ENCODE measurements at places on chromosomes 5 and 9.

DNA sequence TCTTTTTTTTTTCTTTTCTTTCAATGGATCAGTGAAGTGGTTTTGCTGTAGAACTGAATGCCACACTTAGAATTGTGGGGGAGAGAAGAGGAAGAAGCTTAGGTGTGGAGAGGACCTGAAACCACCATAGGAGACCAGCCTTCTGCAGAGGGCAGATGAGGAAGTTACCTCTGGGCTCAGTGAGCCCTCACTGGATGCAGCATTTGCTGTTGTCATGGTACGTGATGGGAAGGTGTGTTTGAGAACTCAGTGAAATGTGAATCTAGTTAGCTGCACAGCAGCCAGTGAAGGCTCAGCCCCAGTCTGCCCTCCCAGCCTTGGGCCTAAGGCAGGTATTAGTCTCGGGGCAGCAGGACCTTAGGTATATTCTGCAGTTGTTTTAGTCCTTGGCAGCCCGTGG, 17.5 kb downstream of the CYFIP2 start:
- no peak for DNase-seq

GRCh38 chr9:115261656-115262081, 143.7 kb upstream of the TNC start:
- DNase-seq: no peak

GRCh38 chr9:38172586-38172985, 103.6 kb upstream of the SHB start:
- DNase-seq: no peak

- DNase-seq: no peak
These were observed 1.7 kb upstream of the ARID3C start for GRCh38 chr9:34630402-34631154.

DNA sequence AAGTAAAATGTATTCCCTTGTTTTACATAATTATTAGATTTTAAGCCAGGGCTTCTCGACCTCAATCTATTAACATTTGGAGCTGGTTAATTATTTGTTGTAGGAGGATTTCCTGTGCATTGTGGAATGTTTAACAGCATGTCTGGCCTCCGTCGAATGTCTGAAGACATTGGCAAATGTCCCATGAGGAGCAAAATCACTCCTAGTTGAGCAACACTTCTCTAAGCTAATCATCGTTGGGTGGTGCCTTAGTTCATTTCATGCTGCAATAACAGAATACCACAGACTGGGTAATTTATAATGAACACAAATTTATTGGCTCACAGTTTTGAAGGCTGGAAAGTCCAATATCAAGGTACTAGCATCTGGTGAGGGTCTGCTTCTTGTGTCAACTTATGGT, 13.4 kb upstream of the VPS13A start:
- DNase-seq: no peak

DNA sequence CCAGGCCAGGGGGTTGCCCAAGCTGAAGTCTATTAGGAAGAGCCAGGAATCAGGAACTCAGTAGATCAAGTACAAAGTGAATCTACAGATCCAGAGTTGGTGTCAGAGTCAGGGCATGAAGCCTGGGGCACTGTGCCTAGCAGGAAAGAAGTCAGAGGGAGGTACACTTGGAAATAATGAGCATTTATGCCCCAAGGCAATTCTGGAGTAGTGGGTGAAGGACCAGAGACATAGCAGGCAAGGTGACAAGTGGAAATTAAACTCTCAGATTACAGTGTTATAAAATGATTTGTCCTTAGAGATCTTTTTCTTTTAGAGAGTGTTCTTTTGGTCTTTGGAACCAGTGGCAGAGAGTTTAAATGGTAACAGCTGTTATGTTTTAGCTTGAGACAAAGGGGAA, 138.0 kb downstream of the ADAMTSL1 start:
- no peak for DNase-seq

- no peak for DNase-seq
These were observed 814 bp downstream of the CCDC125 start for GRCh38 chr5:69331528-69332445.

DNA sequence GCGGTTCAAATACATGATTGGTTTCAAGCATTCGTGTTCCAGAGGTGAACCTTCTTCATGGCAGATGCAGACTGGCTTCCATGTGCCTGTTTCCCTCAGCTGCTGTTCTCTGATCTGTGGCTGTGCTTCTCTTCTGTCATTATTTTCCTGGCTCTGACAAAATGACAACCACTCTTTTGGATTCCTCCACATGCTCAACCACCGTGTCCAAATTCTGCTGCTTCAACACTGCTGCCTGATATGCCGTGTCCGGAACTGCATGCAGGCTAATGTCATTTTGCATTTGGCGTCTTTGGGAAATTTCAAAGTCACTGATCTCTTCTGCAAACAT, 368.7 kb upstream of the ZNF608 start:
- no peak for DNase-seq

DNA sequence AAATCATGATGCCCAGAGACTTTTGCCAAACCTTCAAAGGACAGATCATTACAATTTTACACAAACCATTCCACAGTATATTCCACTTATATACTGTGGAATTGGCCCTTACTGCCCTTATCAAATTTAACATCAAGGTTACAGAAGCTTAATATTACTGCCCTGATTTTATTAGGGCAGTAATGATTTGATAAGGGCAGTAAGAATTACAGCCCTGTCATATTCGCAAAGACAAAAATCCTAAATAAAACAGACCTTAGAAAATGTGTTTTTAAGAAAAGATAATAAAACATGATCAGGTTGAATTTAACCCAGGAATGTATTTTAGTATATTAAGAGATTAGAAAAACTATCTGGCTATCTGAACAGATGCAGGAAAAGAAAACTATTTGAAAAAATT, 7.7 kb upstream of the TMEM161B start:
- no peak for DNase-seq

DNA sequence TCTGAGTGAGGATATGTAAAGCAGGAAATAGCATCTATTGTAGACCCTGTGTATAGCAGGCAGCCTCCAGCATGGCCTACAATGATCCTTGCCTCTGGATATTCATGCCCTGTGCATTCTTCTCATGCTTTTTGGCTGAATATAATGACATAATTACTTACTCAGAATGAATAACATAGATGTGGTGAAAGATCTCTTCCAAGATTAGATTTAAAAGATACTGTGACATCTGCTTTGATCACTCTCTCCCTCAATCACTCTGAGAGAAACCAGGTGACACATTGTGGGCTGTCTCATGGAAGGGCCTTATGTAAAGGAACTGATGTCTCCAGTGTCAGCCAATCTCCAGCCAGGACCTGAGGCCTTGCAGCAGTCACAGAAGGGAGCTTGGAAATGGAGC, 376.7 kb downstream of the DNAH5 start:
- no peak for DNase-seq

DNA sequence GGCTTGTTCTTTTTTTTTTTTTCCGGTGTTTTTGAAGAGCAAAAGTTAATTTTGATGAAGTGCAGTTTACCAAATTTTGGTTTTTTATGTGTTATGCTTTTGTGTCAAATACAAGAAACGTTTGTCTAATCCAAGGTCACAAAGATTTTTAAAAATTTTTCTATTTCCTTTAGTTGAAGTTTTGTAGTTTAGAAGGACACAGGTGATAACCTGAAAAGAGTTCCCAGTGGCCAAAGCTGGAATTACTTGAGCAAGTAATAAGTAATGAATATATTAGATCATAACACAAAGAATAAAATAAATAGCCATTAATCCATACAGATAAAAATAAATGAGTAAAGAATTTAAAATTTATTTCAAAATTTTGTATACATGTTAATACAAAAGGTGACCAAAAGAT, 71.5 kb downstream of the FCHO2 start:
- no peak for DNase-seq

GRCh38 chr5:39624268-39624886, 199.6 kb upstream of the DAB2 start:
- no peak for DNase-seq

GRCh38 chr5:169424279-169424655, 123.3 kb upstream of the SLIT3 start:
- DNase-seq: no peak

DNA sequence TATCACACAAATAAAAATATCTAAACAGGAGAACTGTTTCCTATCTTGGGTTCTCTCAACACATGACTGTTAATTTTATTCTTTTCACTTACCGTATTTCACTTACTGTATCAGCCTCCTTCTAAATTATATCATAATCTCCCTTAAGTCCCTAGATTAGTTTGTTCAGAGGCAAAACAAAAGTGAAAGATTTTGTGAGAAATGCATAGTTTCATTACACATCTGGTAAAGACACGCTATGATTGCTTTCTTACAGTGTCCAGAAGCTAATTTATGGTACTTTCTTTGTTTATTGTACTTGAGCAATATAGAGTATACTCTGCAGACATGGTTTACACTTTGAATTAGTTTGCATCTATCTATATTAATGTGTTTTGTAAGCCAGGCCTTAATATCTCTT, 159.7 kb upstream of the TLX3 start:
- DNase-seq: no peak

DNA sequence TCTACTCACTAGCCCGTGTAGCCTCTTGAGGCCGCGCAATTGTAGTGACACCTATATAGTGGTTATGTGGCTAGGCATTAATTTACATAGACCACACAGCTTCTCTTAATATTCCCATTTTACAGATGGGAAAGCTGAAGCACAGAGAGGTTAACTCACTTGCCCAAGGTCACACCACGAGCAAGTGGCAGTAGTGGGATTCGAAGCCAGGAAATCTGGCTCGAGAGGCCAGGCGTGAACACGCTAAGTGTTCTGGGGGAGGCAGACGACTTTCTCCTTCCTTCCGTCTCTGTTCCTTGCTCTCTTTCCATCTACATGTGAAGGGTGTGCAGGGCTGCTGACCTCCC, 49.8 kb upstream of the IER5L start:
- no peak for DNase-seq

GRCh38 chr9:32579706-32580331, 6.9 kb upstream of the NDUFB6 start:
- DNase-seq: peak; percentile 56

DNA sequence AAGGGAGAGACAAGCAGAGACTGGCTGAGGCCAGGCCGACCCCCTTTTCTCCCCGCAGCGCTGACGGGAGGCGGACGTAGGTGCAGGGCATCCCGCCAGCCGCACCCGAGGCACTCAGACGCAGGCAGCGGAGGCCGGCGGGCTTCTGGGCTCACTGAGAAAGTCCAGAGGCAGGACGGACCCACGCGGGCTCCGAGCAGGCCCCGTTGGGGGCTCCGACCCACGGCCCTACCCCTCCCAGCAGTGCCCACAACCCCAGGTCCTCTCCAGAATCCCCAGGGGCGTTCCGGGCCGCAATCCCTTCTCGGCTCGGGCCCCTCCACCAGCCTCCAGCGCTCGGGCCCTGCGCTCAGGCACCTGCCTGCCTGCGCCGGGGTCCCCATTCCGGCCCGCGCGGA, 543 bp downstream of the MTMR12 start:
- peak; percentile 6 for DNase-seq

DNA sequence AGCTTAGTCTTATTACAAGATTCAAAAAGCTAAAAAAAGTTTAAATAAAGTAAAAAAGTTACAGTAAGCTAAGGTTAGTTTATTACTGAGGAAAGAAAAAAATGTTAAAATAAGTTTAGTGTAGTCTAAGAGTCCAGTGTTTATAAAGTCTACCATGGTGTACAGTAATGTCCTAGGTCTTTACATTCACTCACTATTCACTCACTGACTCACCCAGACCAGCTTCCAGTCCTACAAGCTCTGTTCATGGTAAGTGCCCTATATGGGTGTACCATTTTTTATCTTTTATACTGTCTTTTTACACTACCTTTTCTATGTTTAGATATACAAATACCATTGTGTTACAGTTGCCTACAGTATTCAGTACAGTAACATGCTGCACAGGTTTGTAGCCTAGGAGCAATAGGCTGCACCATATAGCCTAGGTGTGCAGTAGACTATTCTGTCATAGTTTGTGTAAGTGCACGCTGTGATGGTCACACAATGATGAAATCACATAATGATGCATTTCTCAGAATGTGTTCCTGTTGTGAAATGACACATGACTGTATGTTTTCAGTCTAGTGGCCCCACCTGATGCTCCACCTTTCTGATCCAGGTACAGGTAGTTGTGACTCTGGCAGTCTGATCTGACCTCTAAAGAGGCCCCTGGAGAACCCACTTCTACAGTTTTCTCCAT, 45.7 kb downstream of the SNX18 start:
- no peak for DNase-seq

DNA sequence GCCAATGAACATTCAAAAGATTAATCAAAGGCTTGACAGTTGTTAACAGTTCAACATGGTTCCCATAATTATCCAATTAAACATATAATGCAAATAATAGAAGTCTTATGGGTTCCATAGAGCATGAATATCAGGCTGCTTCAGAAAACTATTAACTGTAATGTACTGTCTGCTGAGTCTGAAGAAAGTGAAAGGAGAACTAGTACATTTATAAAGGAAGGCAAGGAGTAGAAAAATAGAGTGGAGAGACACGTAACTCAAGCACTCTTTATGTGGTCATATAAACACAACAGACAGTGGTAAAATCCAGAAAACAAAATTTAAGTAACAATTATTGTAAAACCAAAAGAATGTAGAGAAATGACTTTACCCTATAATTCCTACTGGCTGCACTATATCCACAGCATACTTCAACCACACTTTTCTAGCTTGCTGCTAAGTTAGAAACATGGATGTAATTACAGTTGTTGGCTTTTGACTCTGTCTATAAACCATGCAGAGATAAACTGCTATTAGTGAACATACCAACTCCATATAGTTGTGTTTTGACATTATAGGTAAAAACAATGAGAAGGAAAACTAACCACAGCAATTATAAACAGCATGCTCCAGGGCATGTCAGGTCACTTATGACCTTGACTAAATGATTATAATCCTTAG, 32.7 kb downstream of the NFIB start:
- no peak for DNase-seq

- DNase-seq: no peak
These were observed 26.7 kb downstream of the FOXI1 start for GRCh38 chr5:170132269-170132975.

GRCh38 chr5:132215329-132215728, 12.3 kb downstream of the P4HA2 start:
- DNase-seq: no peak

DNA sequence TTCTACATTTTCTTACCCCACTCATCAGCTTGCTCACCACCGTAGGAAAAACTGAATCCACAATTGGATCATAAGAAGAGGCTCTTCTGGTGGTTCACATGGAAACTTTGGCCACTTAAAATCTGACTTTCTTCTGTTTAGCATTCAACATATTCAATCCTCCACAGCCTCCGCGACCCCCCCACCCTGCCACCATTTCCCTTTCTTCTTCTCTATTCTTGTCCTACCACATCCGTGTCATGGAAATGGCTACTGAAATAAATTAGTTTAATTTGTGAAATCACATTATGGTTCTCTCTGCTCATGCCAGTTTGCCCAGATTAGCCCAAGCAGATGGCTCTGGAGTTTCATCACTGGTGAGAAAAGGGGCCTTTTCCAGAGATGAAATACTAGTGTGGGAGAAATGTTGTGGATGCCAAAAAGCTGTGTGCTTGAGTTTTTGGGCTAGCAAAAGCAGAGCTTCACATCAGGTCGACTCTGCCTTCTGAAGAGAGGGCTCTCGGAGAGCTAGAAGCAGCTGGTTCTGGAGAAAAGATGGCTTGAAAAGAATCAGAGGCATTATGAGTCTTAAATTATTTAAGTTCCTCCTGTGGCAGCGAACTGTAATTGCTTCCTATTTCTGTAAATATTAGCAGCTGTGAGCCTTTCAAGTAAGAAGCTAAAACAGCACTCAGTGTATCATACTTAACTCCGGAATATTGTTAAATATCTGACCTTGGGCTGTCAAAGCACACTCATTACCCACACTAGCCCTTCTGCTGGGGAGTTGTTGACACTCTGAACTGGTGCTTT, 107.1 kb downstream of the MAT2B start:
- DNase-seq: no peak
